ENCODE measurements at places on chromosomes 5 and 9.

GRCh38 chr5:52665559-52665958 is 122.2 kb upstream of the ITGA1 start:
- DNase-seq: no peak

DNA sequence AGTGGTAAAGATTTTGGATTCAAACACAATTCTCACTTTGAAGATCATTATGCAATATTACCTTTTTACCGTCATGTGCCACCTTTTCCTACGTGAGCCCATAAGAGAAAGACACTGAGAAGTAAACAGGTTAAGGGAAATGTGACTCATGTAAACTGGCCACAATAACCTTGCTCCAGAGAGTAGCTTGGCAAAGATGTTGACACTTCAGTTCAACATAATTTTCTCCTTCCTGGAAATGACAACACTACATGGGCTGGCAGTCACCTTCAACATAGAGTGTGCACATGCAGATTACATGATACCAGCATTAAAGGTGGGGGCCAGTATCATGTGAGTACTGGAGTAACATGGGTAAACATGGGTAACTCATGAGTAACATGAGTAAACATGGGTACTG is 141.9 kb downstream of the CDK5RAP2 start:
- no peak for DNase-seq

GRCh38 chr5:143592648-143593047 is 189.2 kb upstream of the NR3C1 start:
- no peak for DNase-seq

GRCh38 chr5:3186736-3187405 is 408.8 kb upstream of the IRX1 start:
- no peak for DNase-seq

DNA sequence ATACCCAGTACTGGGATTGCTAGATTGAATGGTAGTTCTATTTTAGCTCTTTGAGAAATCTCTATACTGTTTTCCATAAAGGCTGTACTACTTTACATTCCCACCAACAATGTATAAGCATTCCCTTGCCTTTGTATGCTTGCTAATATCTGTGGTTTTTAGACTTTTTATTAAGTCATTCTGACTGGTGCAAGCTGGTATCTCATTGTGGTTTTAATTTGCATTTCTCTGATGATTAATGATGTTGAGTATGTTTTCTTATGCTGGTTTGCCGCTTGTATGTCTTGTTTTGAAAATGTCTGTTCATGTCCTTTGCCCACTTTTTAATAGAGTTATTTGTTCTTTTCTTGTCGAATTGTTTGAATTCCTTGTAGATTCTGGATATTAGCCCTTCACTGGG is 512.7 kb upstream of the PAPPA start:
- no peak for DNase-seq

GRCh38 chr9:73073337-73074175 is 78.1 kb upstream of the ANXA1 start:
- no peak for DNase-seq

All from right lobe of liver (tissue), 6 donors.